ENCODE measurements at places on chromosomes 1 and 21. TPM values are rescaled to one million over a fixed set of nuclear protein-coding genes. Genes with fewer than 3 reads are reported as not detected.

Gene PCP4L1
- 0.71 TPM for total RNA-seq

Gene A3GALT2
- total RNA-seq: not detected

Gene BCAN
- total RNA-seq: 2.9 TPM

Gene KCNN3
- 16.4 TPM for total RNA-seq

Gene CREG1
- total RNA-seq: 161 TPM

Gene F3
- 53.7 TPM for total RNA-seq

Gene CDC7
- total RNA-seq: 2.0 TPM

Gene MRPS14
- 27.8 TPM for total RNA-seq

- no peak for DNase-seq
These were observed 6.2 kb downstream of the C1orf115 start for GRCh38 chr1:220696226-220696862.

DNA sequence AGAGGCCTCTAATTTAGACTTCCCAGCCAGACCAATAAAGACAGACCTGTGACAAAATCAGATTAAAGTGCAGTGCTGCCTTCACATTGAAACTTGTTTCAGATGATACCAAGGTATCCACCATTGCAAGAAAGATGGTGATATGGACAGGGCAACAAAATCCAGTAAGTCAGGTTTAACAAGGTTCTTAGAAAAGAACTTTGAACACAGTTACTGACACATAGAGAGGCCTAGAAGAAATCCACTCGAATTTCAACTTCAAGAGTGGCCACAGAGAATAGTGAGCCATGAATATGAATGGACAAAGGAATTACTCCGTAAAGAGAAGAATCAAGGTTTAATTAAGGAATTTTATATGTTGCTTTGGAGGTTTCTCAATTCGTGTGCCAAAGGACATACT lies 230.4 kb downstream of the KCNT2 start:
- no peak for DNase-seq

DNA sequence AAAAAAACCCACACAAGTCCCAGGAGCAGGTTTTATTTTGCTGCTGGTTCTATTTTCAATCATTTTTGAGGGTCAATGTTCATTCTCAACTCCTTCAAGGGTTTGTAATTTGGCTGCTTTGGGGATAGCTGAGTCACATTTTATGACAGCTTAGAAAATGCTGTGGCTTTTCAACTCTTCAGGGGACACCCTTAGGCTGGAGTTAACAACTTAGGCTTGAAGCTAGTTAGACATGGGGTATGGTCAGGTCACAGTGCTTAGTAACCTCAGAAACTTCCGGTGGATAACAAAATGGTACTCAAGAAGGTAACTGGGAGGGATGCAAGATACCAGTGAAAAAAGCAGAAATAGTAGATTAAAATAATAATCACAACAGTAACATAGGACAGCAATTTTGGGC lies 308.8 kb downstream of the HHIPL2 start:
- DNase-seq: no peak

- DNase-seq: peak; percentile 58
These were observed 61.2 kb downstream of the ERI3 start for GRCh38 chr1:44293761-44294315.

- no peak for DNase-seq
These were observed 289.7 kb downstream of the HHAT start for GRCh38 chr1:210618369-210618768.

- no peak for DNase-seq
These were observed 71.1 kb downstream of the NIBAN1 start for GRCh38 chr1:184903111-184903692.

DNA sequence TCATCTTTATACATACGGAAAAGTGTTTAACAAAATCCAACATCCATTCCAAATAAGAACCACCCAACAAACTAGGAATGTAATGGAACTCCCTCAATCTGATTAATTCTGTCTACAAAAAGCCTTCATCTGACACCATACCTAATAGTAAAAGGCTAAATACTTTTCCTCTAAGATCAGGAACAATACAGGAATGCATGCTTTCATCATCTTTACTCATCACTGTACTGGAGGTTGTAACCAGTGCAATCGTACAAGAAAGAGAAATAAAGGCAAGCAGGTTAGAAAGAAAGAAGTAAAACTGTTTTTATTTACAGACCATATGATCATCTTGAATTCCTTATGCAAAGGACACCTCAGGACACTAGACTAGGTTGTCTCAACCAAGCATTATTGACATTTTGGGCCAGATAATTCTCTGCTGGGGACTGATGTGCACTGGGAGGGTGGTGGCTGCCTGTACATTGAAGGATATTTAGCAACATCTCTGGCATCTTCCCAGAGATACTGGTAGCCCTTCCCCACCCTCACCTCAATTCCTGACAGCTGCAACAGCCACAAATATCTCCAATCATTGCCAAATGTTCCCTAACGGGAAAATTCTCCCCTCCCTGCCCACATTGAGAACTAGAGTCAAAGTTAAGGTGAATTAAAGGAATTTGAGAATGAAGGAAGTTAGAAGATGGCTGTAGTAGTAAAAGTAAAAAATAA lies 30.6 kb upstream of the INSL5 start:
- DNase-seq: no peak

DNA sequence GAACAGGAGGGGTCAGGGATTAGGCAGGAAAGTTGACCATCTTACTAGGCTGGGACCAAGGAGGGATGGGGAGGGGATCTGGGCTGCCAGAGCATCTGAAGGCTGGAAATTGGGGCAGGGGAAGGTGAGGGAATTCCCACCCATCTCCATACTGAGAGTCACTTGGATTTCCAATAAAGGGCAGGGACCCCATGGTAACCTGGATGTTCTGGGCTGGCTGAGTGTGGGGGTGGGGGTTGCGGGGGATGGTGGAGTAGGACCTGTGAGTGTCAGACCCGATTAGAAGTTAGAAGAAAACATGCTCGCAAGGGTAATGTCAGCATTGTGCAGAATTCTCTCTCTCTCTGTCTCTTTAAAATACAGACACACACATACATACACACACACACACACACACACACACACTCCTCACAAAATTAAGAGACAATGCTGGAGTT lies 40.0 kb upstream of the EPS15 start:
- DNase-seq: no peak

DNA sequence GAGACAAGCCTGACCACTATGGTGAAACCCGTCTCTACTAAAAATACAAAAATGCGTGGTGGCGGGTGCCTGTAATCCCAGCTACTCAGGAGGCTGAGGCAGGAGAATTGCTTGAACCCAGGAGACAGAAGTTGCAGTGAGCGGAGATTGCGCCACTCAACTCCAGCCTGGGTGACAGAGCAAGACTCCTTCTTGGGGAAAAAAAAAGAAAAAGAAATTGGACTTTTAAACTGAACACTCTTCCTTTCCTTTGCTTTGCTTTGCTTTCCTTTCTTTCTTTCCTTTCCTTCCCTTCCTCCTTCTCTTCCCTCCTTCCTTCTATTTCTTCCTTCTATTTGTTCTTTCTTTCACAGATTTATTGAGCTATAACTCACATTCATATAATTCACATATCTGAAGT lies 43.3 kb upstream of the PUM1 start:
- DNase-seq: no peak

- DNase-seq: no peak
These were observed 2.0 kb upstream of the ASCL5 start for GRCh38 chr1:201128962-201129361.

- no peak for DNase-seq
These were observed 2.2 kb upstream of the CLCA2 start for GRCh38 chr1:86421601-86422280.

DNA sequence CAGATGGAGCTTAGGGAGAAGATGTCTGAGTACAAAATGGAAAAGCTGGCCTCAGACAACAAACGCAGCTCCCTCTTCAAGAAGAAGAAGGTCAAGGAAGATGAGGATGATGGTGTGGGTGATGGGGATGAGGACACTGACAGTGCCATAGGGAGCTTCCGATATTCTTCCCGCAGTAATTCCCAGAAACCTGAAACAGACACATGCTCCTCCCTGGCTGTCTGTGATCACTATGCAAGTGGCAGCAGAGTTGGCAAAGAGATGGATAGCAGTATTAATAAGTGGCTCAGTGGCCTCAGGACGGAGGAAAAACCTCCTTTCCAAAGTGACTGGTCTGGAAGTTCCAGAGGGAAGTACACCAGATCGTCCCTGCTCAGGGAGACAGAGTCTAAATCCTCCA lies 33.8 kb downstream of the STYXL2 start:
- no peak for DNase-seq

DNA sequence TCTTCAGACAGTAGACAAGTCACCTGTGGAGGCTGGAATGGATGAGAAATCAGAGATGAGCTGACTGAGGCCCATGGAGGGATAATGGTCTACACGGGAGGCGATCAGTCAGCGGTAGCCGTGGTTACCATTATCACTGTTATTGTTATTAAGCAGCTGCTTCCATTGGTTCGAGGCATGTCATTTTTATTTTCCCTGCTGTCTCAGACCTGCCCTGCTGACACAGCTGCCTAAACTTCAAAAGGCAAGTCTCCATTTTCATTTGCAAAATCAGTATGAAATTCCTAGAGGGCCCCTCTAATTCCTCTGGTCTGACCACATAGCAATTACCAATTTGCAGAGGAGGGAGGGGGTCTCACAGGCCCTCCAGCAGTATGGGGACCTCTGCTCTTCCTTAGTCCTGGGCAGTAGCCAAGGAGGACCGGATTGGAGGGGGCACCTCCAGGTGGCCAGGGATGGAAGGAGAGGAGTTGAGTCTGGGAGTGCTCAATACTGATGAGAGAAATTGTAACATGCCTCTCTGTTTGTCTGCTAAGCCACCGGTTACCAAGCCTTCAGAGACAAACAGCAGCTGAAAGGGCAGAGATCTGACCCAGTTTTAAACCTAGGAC lies 184.2 kb downstream of the TRABD2B start:
- no peak for DNase-seq

GRCh38 chr1:2875707-2876561 lies 74.4 kb upstream of the TTC34 start:
- DNase-seq: no peak

DNA sequence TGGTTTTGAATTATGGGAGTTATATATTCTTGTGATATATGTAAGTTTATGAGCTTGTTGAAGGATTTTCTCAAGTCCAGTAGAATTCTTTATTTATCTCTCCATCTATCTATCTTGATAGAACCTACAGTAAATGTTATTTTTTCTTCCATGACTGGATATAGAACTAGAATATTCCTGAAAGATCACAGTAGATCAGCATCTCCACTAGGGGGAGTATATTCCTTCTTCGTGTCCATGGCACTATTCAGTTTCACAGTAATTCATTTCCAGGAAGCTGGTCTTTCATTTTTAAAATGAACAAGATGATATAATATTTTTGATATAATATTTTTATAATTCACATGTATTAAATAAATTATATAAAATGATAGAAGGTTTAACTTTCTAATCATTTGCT lies 18.8 kb downstream of the TMPRSS15 start:
- no peak for DNase-seq

DNA sequence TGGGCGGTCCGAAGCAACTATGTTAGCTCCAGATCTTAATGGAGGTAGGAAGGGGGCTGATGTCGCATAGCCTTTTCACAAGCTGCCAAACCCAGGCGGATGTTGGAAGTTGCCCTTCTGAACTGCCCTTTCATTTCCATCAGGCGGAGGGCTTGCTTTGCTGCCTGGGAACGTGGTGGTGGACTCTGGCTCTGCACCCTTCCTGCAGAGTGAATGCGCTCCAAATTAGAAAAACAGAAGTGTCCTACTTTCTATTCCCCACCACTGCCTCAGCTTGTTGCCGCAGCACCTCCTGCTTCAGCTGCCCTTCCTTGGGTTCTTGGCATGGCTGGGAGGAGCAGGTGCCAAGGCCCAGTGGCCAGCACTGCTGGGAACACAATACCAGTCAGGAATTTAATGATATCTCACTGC lies 60.6 kb downstream of the AK4 start:
- no peak for DNase-seq

DNA sequence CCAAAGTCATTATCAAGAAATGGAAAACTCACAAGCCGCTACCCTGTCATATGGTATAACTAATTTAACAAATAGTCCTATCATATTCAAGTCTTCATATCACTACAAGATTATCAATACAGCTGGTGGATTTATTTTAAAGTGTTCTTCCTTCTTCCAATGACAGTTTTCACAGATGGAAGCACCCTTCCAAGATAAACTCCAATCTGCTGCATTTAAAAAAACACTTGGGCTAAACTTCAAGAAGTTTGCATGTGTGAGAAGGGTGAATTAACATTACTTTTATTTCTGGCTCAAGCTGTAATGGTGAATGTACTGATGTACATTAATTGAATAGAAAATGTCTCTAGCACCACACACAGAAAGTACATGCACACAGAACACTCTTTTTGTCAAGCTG lies 192.4 kb downstream of the DPYD start:
- no peak for DNase-seq

All from sigmoid colon (tissue), 7 donors.